Stimulated activated CD8-positive, alpha-beta memory T cell treated with anti-CD3 and anti-CD28 coated beads, Interleukin-2, amount 100 ng/mL, for 48 hours (primary cell): ENCODE measurements at places on chromosomes 6 and 20.

GRCh38 chr20:24767623-24768100, 181.4 kb upstream of the CST7 start:
- no peak for DNase-seq

- DNase-seq, result no peak
These were observed 231.5 kb upstream of the SUPT3H start for GRCh38 chr6:45609141-45609638.

DNA sequence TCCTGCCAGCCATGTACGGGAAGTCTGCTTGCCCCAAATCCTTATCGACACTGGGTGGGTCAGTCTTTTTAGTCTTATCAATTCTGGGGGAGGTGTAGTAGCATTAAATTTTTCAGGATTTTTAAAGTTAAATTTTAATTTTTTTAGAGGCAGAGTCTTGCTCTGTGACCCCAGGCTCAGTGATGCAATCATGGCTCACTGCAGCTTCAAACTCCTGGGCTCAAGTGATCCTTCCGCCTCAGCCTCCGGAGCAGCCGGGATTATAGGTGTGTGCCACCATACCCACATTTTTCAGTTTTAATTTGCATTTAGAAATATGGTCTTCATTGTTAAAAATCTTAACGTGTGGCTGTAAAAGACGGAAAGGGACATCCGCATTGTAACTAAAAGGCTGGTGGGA, 51.9 kb downstream of the BANF2 start:
- no peak for DNase-seq

DNA sequence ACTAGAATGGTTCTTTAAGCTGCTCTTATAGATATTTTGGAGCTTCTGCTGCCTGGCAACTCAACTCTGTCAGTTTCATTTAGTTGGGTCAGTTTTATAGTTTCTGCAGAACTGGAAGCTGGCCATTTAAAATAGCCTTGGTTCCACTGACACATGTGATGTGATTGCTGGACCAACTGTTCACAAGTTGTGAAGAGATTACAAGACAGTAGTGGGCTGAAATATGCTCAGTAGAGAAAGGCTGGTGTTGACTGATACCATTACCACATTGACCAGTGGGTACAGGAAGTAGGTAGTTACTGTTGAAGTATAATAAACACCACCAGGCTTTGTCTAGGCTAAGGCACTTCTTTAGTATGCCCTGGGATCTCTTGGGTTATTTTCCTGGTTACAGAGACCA, 39.0 kb downstream of the BCKDHB start:
- no peak for DNase-seq

DNA sequence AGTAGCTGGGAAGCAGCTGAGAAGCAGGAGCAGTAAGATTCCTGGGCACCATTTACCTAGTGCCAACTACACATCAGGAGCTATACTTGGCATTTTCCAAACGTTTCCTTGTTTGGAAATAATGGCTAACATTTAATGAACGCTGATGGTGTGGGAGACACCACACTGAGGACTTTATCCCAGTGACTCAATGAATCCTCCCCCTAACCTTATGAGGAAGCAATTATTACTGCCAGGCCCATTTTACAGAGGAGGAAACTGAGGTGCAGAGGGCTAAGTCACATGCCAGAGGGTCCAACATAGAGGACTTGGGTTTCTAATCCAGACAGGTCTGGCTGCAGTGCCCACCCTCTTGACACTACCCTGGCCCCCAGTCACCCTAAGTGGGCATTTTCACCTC, 6.1 kb downstream of the PTGIS start:
- DNase-seq, result no peak

DNA sequence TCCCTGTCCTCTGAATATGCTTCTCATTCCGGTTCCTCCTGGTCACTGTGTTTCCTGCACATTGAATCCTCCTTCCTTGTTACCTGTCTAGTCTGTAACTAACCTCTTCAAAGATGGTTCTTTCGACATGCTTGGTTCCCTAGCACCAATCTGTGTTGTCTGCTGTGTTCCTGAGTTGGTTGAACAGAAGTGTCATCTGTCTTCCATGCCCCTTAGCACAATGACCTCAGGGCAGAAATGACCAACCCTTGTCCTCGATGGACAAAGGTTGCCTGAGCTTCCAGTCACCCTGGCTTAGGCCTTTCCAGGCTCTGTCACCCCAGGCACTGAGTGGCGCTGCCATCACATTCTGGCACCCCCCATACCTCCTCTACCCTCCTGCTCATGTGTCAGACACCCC, 266.8 kb upstream of the RIN2 start:
- no peak for DNase-seq

GRCh38 chr20:47878601-47879027, 93.3 kb upstream of the SULF2 start:
- no peak for DNase-seq

GRCh38 chr6:169445661-169446581, 192.3 kb upstream of the THBS2 start:
- DNase-seq, result no peak

GRCh38 chr6:144725736-144726522, 440.8 kb downstream of the UTRN start:
- peak; percentile 41 for DNase-seq

GRCh38 chr20:11296951-11297350, 620.7 kb upstream of the BTBD3 start:
- DNase-seq, result no peak
